ENCODE measurements at places on chromosomes 1 and 21. TPM values are rescaled to one million over a fixed set of nuclear protein-coding genes. Genes with fewer than 3 reads are reported as not detected.

The VTCN1 gene
- not detected for total RNA-seq

The PLEKHA6 gene
- 0.70 TPM for total RNA-seq

The RPL11 gene
- total RNA-seq, result 1,180 TPM

The SETD4 gene
- 29.3 TPM for total RNA-seq

The KRTAP7-1 gene
- not detected for total RNA-seq

The CSF3R gene
- not detected for total RNA-seq

The LPAR3 gene
- total RNA-seq, result not detected

The GDAP2 gene
- total RNA-seq, result 26.7 TPM

The TRAF3IP3 gene
- 1.6 TPM for total RNA-seq

The OR2L13 gene
- not detected for total RNA-seq

The MXRA8 gene
- 0.73 TPM for total RNA-seq

Data from A673 (cell line).